ENCODE measurements at places on chromosomes 3 and 15.

DNA sequence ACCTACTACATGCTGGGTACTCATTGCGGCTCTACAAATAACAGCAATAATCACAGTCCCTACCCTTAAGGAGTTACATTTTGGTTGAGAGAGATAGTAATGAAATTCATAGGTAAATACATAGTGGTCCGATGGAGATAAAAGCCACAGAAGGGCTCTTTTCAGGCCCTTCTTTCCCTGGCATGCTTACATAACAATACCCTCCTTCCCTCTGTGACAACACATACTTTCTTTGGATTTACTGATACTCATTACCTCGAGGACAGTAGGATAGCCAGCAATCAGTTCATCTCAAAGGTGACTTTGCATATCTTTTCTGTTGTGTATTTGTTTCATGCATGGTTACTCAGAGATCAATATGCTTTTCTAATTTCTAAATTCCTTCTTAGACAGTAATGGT is 54.5 kb downstream of the HSPBAP1 start:
- DNase-seq = no peak

GRCh38 chr3:152284906-152285305 is 16.2 kb downstream of the MBNL1 start:
- DNase-seq = no peak

GRCh38 chr3:179615458-179616173 is 11.0 kb downstream of the NDUFB5 start:
- DNase-seq = no peak

GRCh38 chr3:109678600-109678999 is 341.3 kb upstream of the DPPA4 start:
- DNase-seq = no peak

- no peak for DNase-seq
These were observed 45.6 kb upstream of the PAQR5 start for GRCh38 chr15:69253156-69253555.

- DNase-seq = no peak
These were observed 21.9 kb downstream of the LRIG1 start for GRCh38 chr3:66478960-66479359.

DNA sequence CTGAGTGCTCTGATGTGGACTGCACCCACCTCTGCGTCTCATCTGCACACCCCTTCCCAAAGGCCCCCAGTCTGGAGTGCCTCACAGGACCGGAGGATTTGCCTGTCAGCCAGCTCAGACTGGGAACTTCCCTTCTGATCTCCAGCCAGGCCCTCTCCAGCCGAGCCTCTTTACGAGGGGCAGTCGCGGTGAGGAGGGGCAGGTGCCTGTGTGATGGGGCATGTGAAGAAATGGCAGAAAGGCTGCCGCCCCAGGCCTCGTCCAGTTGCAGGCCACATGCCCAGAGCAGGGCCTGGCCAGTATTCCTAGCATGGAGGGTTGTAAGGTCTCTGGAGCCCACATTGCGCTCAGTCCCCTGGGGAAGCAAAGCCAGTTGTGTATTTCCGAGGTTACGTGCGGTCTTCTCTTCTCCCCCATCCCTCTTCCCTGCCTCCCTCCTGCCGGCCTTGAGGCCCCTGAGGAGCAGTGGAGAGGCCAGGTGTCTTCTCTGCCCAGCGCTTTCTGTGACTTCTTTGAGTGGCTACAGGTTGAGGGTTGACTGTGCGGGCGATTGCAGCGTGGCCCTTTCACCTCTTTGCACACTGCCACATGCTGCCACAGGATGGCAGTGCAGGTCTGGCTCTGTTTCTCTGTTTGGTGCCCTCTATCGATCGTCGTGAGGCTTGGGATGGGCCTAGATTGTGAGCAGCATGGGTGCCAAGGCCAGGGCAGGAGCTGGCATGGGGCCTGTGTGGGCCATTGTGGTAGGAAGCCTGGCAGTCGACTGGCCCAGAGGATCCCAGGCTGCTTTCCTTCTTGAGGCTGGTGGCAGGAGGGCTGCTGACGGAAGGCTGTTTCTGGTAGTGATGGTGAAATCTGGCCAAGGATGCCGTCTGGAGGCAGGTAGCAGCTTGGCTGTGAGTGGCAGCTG is 5.3 kb downstream of the CLK3 start:
- peak; percentile 65 for DNase-seq

DNA sequence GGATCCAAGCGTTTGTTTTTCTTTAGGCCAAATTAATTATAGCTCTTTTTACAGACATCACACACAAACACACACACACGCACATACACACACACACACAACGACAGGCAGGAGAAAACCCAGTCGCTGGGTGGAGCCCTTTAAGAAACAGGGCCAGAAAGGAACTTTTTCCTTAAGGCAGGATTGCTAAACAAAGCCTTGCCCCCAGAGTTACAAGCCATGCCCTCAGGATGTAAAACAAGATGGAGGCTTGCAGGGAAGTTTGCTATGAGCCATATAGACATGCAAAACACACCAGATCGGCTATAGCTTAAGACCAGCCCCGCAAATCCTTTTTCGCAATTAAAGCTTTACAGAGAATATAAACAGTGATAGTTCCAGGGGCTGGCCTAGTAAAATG is 16.3 kb upstream of the IQCF2 start:
- no peak for DNase-seq

- no peak for DNase-seq
These were observed 287.3 kb upstream of the UBE2E1 start for GRCh38 chr3:23518441-23518840.

DNA sequence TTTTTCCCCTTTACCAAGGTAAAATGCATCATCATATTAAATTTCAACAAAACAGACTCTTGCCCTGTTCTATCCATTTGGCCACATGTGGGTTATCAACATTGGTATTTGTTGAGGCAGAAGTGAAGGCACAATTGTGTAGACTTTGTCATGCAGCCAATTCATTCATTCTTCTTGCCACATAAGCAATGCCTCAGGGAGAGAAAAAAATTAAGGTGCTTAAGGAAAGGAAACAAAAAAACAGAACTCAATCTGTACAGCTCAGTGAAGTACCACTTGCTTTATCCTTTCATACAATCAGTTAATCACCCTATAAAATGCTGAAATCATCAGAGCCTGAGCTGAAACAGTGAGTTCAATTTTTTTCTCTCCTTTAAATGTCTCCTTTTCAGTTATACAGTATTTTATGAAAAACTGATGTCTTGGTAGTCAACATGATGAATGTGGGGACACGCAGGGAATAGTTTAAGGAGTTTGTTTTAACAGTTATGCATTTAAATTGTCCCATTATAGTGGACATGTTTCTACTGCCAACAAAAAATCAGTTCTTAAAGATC is 588.9 kb downstream of the MFSD1 start:
- no peak for DNase-seq

GRCh38 chr3:72618739-72619138 is 229.5 kb downstream of the SHQ1 start:
- no peak for DNase-seq

DNA sequence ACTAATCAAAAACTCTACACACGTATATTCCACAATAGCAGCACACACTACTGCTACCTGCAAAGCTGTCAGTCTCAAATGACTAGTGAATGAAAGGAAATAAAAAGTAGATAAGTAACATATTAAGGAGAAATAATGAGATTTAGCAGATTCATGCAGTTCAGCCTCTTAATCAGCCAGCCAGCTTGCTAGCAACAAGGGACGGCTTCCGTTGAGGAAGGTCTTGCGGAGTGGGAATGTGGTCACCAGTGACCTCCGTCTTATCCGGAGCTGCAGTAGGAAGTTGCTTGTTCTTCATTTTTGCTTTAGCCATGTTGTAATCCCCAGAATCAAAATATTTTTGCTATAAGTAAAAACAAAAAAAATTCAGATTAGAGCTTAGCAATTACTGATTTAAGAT is 17.1 kb downstream of the ARPP19 start:
- no peak for DNase-seq

- no peak for DNase-seq
These were observed 86.8 kb downstream of the TMCO5A start for GRCh38 chr15:38021259-38021658.

GRCh38 chr3:118974356-118975097 is 60.1 kb downstream of the IGSF11 start:
- no peak for DNase-seq

GRCh38 chr3:56889131-56889530 is 87.4 kb upstream of the ARHGEF3 start:
- DNase-seq = no peak

- DNase-seq = no peak
These were observed 409.2 kb upstream of the RARB start for GRCh38 chr3:25018909-25019308.

DNA sequence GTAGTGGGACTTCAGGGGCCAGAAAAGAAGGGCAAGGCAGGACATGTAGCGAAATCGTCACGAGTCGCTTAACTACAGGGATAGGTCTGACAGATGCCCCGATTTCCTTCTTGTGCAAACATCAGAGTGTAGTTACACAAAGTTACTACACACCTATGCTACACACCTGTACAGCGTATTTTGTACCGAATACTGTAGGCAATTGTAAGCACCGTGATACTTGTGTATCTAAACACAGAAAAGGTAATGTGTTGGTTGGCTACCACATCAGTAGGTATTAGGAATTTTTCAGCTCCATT is 515 bp upstream of the MTHFS start:
- DNase-seq = no peak

DNA sequence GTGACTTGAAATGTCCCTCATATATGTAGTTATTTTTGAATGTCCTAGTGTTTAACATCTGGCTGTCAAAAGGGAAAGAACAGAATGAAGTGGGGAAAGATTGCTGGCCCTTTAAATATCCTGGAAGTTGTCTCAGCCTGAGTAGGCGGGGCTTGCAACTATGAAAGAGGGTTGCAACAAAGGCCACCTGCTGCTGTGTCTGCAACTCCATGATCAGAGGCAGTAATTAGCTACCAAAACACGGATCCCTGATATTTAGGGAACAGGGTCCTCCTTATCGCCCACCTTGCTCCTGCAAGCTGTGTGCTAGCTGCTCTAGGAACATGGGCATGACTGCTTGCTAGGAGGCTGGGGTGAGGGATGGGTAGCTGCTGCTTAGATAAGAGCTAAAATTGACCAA is 100.2 kb upstream of the CFAP20DC start:
- no peak for DNase-seq

DNA sequence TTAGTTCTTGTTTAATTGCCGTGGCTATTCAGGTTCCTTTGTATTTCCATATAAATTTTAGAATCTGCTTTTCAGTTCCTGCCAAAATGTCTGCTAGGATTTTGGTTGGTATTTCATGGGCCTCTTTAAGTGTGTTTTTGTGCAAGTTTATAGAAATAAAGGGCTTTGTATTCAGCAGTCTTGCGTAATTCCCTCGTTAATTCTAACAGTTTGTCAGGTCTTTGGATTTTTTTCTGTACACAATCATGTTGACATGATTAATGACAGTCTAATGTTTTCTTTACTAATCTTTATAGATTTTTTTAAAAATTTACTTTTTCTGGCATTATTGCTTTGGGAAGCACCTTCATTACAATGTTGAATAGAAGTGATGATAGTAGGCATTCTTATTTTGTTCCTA is 120.9 kb downstream of the NEK11 start:
- no peak for DNase-seq

GRCh38 chr15:68495981-68496705 is 64.2 kb upstream of the ITGA11 start:
- DNase-seq = no peak

DNA sequence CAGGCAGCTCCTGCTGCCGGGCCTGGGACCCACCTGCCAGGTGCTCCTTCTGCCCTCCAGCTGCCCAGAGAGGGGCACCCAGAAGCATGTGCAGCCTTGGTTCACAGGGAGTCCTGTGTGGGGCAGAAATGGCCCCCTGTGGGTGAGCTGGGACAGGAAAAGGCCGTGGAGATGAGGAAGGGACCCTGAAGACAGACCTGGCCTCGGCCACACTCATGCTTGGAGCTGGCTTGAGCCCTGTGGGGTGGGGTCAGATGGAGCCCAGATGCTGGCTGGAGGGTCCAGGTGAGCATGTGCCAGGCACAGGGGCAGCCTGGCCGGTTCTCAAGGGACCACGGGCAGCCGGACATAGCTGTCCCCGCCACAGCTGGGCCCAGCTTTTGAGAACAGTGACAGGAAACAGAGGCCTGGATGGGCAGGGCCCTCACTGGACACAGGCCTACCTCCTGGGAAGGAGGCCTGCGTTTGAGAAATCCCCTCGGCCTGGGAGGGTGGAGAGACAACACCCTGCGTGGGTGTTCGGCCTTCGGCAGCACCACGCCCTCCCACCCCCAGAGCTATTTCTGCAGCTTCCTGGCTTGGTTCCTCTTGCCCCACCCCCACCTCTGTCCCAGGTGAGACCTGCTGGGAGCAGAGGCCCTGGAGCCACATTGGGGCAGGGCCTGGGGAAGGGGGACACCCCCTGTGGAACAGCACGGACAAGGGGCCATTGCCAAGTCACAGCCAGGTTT is 132.6 kb upstream of the MEF2A start:
- DNase-seq = no peak

- no peak for DNase-seq
These were observed 48.7 kb downstream of the BSN start for GRCh38 chr3:49602877-49603411.

DNA sequence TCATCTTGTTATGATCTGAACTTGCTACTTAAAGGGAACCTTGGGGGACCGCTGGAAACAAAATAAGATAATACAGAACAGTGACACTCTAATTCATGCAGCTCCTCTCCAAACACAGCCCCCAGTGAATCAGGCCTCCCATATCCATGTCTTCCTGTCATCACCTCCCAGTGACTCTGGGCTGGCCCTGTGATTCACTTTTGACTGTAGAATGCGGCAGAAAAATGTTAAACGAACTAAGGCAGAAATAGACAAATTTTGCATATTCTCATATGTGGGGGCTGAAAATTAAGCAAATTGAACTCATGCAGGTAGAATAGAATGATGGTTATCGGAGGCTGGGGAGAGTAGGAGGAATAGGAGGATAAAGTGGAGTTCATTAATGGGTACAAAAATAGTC is 20.2 kb upstream of the GADL1 start:
- no peak for DNase-seq

GRCh38 chr3:89411201-89411600 is 303.8 kb downstream of the EPHA3 start:
- no peak for DNase-seq

- no peak for DNase-seq
These were observed 219.3 kb upstream of the KBTBD8 start for GRCh38 chr3:66778777-66779176.

DNA sequence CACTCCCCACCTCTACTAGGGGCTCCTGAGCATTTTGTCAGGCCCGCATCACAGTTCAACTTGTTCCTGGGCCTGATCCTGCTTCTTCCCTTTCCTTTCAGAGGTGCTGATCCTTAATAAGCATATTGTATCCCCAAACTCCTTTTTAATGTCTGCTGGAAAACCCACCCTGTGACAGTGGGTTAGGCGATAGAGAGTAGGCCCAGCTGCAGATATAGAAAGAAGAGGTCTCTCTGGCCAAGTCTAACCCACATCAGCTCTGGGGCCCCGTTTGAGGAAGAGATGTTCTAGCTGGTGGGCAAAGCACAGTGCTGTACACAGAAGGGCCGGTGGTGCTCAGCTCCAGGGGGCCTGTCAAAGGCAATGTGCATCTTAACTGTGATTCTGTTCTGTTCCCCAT is 34.3 kb upstream of the ST6GAL1 start:
- DNase-seq = no peak

GRCh38 chr3:1348547-1348946 is 255.7 kb downstream of the CNTN6 start:
- DNase-seq = no peak
